ENCODE measurements at places on chromosomes 4 and X. TPM values are rescaled to one million over a fixed set of nuclear protein-coding genes. Genes with fewer than 3 reads are reported as not detected.

Gene NHSL2
- total RNA-seq, result 20.8 TPM

Gene LGI2
- 13.7 TPM for total RNA-seq

Gene AFM
- total RNA-seq, result not detected

Gene TCEAL2
- 29.2 TPM for total RNA-seq

Gene CTAG1B
- not detected for total RNA-seq

Gene RPS6KA3
- 41.6 TPM for total RNA-seq

Gene TEX13B
- not detected for total RNA-seq

Gene NUDT10
- 3.3 TPM for total RNA-seq

Gene HTR2C
- total RNA-seq, result not detected

Gene ETNPPL
- total RNA-seq, result not detected

Gene ZFYVE28
- total RNA-seq, result 4.5 TPM

Gene WDR19
- 28.5 TPM for total RNA-seq

Gene BANK1
- total RNA-seq, result 0.83 TPM

Gene RTL3
- total RNA-seq, result 5.7 TPM

Gene TMEM271
- not detected for total RNA-seq

Gene SLC49A3
- 8.6 TPM for total RNA-seq

Gene UVSSA
- 15.4 TPM for total RNA-seq

Gene WNK3
- 1.7 TPM for total RNA-seq

Gene C4orf54
- total RNA-seq, result under 0.01 TPM

Gene XAGE1A
- not detected for total RNA-seq

Gene SYNPO2
- 2,073 TPM for total RNA-seq

Gene KLB
- total RNA-seq, result not detected

Gene STBD1
- total RNA-seq, result 30.2 TPM

Gene SOX3
- not detected for total RNA-seq

Gene MYOZ2
- 2.1 TPM for total RNA-seq

Gene SPARCL1
- 1,766 TPM for total RNA-seq

Gene ZNF630
- total RNA-seq, result 2.3 TPM

Gene SATL1
- not detected for total RNA-seq

Gene PPEF2
- total RNA-seq, result not detected

All from esophagus muscularis mucosa (tissue), 4 donors.